A549 (cell line): ENCODE measurements at places on chromosomes 7 and 10.

- DNase-seq = peak; percentile 3
Observed at GRCh38 chr7:103989785-103990767, 618 bp upstream of the RELN start.

GRCh38 chr10:102159051-102159597, 6.9 kb downstream of the NOLC1 start:
- no peak for DNase-seq

DNA sequence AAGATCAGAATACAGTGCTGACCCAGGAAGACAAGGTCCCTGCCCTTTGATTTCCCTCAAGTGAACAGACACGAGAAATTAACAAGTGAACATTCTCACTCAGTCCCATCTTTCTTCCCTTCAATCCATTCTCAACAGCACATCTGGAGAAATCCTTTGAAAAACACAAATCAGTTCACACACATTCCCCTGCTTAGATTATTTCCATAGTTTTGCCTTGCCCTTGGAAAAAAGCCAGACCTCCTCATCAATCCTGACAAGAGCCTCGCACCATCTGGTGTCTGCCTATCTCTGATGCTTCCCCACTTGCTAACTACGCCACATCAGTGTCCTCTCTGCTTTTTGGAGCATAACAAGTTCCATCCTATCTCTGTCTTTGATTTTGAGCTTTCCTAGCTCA, 94.4 kb upstream of the KIAA1217 start:
- DNase-seq = no peak

- DNase-seq = no peak
Observed at GRCh38 chr7:35707422-35707821, 12.5 kb upstream of the HERPUD2 start.

- no peak for DNase-seq
Observed at GRCh38 chr10:47357131-47357582, 9.0 kb downstream of the RBP3 start.

DNA sequence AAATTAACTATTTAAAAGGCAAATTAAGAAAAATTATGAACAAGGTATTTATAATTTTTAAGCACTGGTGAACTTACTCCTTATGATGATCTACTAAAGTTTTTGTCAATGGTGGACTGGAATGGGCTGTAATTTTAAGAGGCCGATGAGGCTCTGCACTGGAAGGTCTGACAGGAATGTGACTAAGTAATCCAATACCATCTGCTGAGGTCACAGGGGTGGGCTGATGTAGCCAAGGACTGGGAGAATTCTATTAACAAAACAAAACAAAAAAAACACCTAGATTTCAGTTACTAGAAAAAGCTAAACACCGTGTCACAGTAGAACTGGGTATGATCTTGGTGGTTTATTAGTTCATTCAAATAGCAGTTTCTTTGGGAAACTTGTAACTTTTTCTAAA, 75.9 kb downstream of the NRBF2 start:
- DNase-seq = no peak

DNA sequence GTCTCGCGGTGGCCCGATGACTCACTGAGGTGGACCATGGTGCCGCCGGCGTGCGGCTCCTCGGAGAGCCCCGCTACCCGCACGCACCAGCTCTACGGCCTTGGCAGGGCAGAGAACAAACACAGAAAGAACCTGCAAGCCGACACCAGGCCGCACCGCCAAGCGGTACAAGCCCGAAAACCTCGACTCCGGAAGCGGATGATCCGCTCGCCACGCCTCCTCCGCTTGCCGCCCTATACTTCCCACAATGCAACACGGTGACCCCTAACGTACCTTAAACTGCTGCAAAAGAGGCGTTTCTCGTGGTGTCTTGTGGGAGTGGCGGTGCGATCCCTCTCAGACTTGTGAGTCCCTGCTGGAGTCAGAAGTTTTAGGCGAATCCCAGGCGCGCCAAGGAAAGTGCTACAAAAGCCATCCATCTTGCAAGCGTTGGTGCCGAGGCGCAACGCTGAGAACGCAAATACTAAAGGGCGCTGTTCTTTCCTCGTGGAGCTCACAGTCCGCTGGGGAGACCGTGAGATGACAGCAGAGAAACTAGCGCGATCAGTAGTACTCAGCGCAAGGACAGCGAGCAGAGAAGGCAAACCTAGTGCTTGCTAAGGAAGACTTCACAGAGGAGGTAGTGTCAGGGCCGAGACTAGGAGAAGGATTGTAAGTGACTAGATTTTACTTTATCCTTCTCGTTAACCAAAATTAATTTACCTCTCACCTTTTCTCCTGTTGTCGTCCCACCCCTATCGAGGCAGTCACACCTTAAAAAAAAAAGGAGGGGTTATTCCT, at the start of gene MRPS16:
Gene MRPS16, minus strand, starts transcription at position 200 of the 780 bp plus-strand sequence. Its CDS starts 162 bp downstream, at position 38.
- DNase-seq = peak; percentile 96

- no peak for DNase-seq
Observed at GRCh38 chr7:35647171-35647574, 47.8 kb downstream of the HERPUD2 start.

DNA sequence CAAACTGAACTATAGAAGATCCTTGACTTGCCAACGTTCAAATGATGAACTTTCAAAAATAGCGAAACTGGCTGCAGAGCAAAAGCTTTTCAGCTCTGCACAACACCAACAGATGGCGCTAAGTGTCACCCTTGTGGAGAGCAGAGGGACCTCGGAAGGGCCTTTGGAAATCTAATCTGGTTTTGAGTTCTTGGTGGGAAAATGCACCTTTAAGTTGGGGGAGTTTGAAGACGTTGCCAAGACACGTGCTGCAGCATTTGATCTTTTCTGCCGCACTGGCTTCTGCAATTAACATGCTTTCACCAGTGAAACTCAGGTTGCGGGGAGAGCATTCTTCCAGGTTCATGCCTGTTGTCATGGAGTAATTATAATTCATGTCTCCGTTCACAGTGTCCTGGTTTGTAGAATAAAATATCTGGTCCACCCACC, 26.3 kb upstream of the WDR11 start:
- DNase-seq = peak; percentile 20

DNA sequence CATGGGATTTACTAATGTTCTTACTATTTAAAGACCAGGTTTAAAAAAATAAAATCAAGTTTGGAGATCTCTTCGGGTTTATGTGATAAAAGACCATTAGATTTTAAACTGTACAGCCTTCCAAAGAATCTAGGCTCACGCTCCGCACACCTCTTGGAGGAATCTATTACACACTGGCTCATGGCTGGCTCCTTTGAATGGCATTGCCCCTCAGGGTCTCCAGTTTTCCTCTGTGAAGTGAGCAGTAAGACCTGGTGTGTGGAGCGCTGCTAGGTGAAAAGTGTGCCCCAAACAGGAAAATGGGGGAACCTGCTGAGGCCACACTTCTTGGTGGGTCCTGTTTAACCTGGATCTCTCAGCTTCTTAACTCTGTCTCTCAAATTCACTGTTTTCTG, 142.3 kb downstream of the KAT6B start:
- DNase-seq = no peak

DNA sequence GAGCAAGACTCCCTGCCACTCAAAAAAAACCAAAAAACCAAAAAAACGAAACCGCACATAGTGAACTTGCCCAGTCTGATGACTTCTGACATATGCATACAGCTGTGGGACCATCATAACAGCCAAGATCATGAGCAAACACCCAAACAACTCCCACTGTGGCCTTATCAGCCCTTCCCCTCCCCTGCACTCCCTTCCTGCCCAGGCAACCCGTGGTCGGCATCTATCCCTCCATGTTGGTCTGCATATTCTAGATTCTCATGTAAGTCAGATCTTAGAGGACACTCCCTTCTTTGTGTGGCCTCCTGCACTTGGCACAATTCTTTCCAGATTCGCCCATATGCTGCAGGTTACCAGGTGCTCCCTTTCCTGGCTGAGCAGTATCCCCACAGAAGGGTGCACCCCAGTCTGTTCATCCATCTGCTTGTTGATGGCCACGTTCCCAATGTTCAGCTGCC, 72.8 kb downstream of the GNA12 start:
- no peak for DNase-seq

GRCh38 chr7:28853834-28854749, 104.0 kb downstream of the TRIL start:
- DNase-seq = peak; percentile 66

GRCh38 chr7:12949060-12949931, 261.9 kb downstream of the ARL4A start:
- no peak for DNase-seq

- DNase-seq = no peak
Observed at GRCh38 chr10:132064082-132064755, 1.5 kb upstream of the JAKMIP3 start.

DNA sequence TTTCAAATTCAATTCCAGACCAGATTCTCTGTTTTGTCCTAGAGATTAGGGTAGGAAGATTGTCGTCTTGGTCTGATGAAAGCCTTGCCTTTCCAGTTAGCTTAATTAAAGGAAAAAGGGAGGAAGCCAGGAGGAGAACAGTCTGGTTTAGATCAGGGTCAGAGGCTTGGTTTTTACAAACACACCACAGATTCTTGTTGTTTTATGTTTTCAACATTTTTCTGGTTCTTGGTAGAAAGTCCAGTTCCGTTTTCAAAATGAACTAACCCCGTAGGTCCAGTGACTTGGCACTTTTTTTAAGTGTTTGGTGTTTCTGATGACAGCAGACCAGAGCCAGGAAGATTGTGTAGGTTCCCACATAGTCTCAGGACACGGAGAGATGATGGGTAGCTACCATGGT, 167.1 kb upstream of the INHBA start:
- no peak for DNase-seq

- DNase-seq = no peak
Observed at GRCh38 chr7:106545275-106545674, 115.7 kb downstream of the CCDC71L start.

GRCh38 chr10:103916876-103917275, 1.1 kb downstream of the STN1 start:
- no peak for DNase-seq

DNA sequence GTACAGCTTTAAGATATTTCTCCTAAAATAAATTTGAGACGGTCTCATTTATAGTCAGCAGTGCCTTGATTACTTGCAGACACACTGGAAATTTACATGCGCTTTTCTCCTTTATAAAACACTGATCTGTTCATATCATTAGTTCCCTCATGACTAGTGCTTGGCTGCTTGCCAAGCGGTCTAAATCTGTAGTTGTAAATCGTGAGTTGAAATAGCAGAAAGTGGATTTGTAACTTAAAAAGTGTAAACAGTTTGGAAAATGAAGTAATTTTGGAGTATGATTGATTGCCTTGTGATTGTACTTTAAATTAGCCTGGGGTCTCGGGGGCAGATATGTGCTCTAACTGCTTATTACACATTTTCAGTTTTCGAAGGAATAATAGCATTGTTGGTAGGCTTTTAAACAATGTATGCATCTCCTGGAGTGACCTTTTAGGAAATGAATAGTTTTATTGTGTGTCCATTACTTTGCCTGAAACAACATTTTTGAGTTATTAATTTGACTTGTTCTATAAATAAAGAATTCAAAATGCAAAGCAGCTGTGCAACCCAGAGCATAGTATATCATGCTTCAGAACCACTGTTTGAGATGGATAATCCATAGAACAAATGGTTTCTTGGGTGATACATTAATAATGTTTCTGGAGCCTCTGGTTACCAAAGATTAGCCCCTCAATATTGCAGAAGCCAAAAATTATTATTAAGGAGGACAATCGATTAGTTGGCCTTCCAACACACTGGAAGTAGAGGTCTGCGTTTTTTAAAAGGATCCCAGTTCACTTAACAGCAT, 73.3 kb downstream of the ARID5B start:
- DNase-seq = no peak

DNA sequence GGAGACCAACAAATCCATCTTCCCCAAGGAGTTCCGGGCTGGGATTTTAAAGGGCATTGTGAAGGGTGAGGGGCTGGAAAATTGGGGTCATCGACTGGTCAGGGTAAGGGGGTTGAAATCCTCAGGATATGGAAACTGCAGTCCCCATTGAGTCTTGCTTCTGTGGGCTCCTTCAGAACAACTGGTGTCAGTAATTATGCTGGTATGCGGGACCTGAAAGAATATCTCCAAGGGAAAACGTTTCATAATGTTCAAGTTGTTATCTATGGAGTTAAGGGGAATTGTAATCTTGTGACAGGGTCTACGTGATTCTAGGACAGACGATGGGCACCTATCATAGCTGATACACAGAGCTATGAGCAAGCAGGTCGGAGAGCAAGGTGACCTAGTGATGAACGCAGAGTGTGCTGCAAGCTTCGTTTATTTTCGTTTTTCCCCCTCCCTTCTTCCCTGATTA, 494 bp upstream of the RHBDD2 start:
- DNase-seq = no peak

- no peak for DNase-seq
Observed at GRCh38 chr7:126286317-126286716, 966.4 kb downstream of the GRM8 start.

- no peak for DNase-seq
Observed at GRCh38 chr7:28613262-28613661, 200.9 kb downstream of the CREB5 start.

DNA sequence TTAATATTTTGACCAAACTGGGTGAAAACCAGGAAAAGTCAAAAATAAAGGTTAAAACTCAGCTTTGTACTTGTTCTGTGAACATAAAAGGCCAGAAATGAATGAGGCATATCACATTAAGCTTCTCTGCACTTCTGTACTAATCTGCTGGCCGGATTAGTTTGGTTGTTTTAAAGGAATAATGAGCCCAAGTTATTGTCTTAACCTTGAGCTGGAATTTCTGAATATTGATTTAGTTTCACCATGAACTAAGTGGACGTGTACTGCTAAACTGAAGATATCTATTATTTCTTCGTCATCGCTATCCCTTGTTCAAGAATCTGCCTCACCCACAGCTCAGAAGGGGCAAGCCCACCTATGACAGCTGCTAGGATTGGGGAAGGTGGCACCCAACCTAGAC, 101.1 kb upstream of the FRMD4A start:
- DNase-seq = no peak

- DNase-seq = no peak
Observed at GRCh38 chr7:33996899-33997298, 91.6 kb downstream of the BMPER start.

DNA sequence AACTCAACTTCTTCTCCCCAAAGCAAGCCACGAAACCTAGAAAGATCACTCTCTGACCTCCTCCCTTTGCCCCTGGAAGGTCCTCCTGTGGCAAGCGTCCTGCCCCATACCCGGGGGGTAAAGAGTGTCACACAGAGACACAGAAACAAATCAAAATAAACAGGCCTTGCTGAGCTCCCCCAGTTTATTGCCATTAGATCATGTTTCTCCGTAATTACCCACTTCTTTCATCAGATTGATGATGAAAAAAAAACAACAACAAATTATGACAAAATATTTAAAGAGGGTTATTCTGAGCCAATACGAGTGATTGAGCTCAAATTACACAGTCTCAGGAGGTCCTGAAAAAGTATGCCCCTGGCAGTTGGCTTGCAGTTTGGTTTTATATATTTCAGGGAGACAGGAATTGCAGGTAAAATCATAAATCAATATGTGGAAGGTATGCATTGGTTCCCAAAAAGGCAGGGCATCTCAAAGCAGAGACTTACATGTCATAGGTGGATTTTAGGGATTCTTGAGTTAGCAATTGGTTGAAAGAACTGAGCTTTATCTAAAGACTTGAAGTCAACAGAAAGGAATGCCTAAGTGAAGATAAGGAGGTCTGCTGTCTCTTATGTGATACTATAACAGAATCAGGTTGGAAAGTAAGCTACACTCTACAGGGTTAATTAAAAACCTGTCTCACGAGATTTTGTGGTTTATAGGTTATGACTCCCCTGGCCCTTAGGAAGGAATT, 86.2 kb downstream of the APBB1IP start:
- no peak for DNase-seq

- DNase-seq = no peak
Observed at GRCh38 chr10:13758756-13759155, 172.0 kb downstream of the PRPF18 start.

GRCh38 chr10:55033061-55033460, 232.0 kb upstream of the PCDH15 start:
- DNase-seq = no peak
